T-cell (primary cell): ENCODE measurements at places on chromosomes 6 and 20.

GRCh38 chr6:2911171-2911570 lies 8.1 kb upstream of the SERPINB9 start:
- no peak for DNase-seq

- no peak for DNase-seq
These were observed 116.7 kb upstream of the PRSS16 start for GRCh38 chr6:27130668-27131428.

DNA sequence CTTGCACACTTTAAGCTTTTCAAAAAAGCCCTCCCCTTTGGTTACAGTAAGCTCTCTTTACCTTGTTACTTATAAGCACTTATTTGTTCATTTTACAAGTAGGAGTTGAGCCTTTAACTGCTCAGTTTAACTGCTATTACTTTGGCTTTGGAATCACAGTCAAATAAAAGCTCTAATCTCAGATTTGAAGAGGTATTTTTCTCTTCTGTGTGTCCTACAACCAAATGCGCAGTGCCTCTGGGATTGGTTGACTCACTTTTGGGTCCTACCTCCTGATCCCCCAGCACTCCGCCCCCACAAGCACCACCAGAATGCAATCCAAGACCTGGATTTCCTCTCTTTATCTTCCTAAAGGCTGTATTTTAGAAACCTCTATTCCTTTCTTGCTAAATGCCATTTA lies 2.5 kb downstream of the NCOA7 start:
- no peak for DNase-seq

- DNase-seq, result no peak
These were observed 981 bp upstream of the TNF start for GRCh38 chr6:31574106-31575061.

- DNase-seq, result no peak
These were observed 4.9 kb upstream of the MLN start for GRCh38 chr6:33808641-33809180.

GRCh38 chr20:53737396-53738038 lies 143.9 kb upstream of the ZNF217 start:
- DNase-seq, result no peak

DNA sequence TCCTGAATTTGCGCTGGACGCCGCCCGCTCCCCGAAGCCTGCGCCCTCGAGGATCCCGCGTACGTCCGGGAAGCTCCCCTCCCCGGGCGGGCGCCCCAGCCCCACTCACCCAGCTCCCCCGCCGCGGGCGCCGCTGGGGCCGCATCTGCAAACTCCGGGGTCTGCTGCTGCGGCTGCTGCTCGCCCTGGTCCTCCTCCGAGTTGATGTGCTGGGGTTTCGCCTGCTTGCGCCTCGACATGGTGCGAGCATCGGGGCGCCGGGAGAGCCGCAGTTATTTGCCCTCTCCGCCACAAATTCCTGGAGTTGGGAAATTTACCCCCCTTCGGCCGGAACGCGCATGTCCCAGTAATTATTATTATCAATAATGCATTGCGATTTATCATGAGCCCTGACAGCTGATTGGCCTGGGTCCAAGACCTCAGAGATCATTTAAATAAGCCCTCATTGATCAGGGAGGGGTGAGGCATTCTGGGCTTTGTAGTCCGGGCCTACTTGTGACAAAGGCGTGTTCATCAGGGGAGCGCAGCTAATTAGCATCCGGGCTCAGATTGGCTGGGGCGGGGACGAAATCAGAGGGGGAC lies at the start of gene SALL4:
TSS of gene SALL4 (minus strand) at position 352 of the 582 bp plus-strand sequence. CDS start at position 239, 113 bp downstream.
- no peak for DNase-seq

DNA sequence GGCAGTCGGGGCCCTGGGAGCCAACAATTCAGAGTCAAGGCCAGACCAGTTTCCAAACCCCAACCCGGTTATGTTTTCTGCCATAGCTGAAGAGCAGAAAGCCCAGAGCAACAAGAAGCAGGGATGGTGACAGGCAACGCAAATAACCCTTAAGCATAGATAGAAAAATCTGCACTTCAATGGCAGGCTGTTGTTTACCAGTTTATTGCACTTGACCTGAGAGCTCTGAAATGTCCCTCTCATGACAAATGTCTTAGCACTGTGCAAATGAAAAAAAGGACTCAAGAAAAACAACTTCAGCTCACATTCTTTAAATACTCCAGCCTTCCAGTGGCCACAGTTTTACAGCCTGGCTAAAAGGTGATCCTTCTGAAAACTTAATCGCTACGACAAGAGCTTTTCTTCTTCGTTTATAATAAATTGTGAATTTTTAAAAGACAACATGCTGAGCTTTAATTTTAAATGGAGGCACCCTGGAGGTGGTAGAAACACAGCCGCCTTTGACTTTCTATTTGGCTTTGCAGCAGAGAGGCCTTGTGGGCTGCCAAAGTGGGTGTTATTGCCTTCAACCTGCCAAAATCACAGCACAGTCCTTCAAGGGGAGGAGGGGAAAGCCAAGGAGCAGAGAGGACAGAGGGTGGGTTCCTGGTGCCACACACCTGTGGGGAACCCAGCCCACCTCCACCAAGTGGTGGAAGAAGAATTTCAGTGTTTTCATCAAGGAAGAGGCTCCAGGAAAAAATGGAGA lies 289.5 kb upstream of the CDYL start:
- DNase-seq, result no peak

GRCh38 chr20:32603046-32603726 lies 18.1 kb upstream of the NOL4L start:
- no peak for DNase-seq

- DNase-seq, result no peak
These were observed 59.0 kb upstream of the PDE10A start for GRCh38 chr6:165722022-165722421.

DNA sequence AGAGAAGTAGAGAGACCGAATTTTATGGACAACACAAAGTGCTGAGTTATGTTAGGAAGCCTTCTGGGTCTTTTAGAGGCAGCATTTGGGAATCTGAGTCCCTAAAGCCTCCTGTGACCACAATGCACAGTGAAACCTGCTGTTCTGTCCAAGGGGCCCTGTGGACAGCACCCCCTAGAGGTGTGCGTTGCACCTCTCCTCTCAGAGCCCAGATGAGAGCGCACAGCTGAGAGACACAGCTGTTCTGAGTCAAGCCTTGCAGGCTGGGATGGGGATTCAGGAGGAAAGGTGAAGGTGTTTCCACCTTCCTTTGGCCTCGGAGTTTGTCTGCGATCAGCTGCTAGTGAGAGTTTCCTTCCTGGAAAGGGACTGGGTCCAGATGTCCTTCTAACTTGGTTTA lies 13.0 kb downstream of the PCK1 start:
- no peak for DNase-seq

DNA sequence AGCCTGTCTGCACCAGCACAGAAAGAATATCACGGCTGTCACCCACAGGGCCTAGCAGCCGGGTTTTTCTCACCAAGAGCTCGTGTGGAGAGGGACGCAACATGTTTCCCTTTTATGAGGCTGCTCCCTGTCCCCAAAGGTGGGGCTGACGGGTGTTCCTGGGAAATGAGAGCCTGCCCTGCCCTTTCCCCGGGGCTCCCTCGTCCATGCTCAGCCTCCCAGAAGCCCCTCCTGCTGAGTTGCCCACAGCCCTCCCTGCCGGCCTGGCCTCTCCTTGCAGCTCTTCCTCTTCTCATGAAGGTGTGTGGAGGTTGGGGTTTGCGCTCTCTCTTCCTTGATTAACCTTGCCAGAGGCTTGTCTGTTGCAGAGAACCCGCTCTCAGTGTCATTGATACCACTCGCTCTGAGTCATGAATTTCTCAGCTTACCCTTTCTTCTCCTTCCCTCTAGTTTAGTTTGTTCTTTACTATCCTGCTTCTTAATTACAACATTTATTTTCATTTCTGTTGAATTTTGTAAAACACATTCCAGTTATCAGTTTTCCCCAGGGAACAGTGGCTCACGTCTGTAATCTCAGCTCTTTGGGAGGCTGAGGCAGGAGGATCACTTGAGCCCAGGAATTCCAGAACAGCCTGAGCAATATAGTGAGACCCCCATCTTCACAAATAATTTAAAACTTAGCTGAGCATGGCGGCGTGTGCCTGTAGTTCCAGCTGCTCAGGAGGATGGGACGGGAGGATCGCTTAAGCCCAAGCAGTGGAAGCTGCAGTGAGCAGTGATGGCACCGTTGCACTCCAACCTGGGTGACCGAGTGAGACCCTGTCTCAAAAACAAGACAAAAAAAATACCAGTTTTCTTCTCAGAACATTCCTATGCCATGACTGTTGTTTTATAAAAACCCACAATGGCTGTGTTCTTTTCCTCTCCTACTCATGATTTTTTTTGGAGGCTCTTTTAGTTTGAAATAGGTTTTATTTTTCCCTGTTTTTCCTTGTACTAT lies 103.8 kb downstream of the TMEM242 start:
- DNase-seq, result no peak

- no peak for DNase-seq
These were observed 79.8 kb upstream of the EEF1E1 start for GRCh38 chr6:8181951-8182845.

DNA sequence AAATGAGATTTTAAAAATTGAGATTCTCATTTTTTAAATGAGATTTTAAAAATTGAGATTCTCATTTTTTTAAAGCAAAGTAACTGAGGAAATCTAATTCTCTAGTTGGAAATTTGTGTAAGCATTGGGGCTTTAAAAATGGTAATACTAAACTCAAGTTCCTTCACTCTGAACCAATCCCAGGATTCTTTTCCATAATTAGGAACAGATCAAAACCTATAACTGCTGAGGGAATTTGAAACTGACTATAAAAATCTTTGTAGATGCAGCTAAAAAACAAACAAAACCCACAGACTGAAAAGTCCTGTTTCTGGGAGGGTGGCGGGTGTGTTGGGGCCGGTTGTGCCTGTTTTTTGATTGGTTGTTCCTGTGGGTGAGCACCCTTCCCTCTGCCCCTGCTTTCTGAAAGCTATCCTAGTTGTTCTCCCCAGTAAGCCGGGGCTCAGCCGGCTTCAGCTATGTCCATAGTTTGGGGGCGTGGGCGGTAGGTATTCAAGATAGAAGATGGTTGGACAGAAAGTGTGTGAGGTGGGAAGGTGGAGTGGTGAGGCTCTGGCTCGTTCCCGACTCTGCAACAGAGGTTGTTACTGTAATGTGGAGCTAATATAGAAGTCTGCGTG lies 49.3 kb downstream of the GFRA4 start:
- DNase-seq, result no peak

- no peak for DNase-seq
These were observed 87.6 kb upstream of the MYLIP start for GRCh38 chr6:16041327-16041726.

DNA sequence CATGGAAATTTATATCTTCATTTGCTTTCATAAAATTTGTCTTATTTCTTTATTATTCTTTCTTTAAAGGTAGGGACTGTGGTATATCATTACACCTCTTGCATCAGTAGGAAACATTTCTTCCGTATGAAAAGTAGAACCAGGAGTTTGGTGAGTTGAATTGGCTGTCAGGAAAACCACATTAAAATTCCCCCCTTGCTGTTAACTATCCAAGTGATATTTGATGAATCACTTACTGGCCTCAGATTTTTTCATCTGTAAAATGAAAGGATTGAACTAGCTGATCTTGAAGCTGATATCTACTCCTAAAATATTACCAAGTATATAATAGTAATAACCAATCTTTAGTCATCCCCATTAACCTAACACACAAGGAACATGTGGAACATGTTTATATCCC lies 460.9 kb downstream of the GJA1 start:
- no peak for DNase-seq

DNA sequence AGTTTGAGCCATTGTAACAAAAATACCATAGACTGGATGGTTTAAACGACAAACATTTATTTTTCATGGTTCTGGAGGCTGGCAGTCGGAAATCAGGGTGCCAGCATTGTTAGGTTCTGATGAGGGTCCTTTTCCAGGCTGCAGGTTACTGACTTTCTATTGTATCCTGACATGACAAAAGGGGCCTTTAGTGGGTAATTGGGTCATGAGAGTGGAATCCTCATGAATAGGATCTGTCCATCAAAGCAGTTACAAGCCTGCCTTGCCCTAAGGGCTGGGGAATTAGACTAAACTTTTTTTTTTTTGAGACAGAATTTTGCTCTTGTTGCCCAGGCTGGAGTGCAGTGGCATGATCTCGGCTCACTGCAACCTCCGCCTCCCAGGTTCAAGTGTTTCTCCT lies 347.9 kb upstream of the TSHZ2 start:
- DNase-seq, result no peak

- no peak for DNase-seq
These were observed 647.0 kb upstream of the IMPG1 start for GRCh38 chr6:76719449-76719848.

- DNase-seq, result no peak
These were observed 194.8 kb downstream of the COL9A1 start for GRCh38 chr6:70107852-70108629.

DNA sequence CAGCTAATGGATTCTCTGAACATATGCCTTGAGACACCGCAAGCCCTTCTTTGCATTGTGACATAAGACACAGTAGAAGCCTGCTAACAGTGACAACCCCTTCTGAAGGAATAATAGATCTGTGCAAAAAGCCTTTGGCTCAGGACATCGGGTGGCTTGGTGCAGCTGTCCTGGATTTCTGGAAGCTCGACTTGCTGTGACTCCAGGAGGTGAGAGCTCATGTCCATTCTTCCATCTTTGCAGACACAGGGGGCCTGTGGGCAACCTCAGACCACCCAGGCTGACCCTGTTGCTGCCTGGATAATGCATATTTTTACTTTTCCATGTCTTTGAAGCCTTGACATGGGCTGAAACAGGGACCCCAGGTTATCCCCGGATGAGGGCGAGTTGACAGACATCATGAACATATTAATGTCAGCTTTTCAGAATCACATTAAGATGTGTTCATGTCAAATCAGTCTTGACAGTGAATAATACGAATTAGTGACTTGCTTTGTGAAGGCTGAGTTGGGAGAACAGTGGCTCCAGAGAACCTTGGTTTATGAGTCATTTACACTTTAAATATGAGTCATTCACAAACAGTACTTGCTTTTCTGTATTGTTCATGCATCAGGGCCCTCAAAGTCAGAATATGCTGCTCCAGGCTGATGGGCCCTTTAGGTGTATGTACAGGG lies 66.8 kb upstream of the IYD start:
- DNase-seq, result no peak

- no peak for DNase-seq
These were observed 509.1 kb downstream of the PKHD1 start for GRCh38 chr6:51578362-51578761.

- no peak for DNase-seq
These were observed 90.0 kb upstream of the RPS6KA2 start for GRCh38 chr6:166716910-166717617.

- DNase-seq, result no peak
These were observed 4.1 kb downstream of the AARS2 start for GRCh38 chr6:44309092-44309491.

DNA sequence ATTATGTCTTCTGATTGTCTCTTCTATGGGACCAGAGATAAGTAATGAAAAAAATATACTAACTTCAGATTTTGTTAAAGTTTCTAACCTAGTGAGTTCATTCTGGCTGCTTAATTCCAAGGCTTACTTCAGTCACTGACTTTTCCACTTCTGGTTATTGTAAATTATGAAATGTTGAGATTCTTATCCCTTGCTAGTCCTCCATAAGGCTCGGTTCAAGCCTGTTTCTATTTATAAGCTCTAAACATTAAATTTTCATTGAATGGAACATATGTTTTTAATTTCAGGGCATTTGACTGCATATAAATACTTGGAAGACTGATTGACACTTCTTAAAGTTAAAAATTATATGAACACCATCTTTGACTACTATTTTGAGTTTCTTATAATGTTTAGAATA lies 23.6 kb upstream of the NKAIN2 start:
- no peak for DNase-seq
